CD8-positive, alpha-beta memory T cell (primary cell): ENCODE measurements at places on chromosomes 5 and 9. TPM values are rescaled to one million over a fixed set of nuclear protein-coding genes. Genes with fewer than 3 reads are reported as not detected.

The COL15A1 gene
- not detected for total RNA-seq

GRCh38 chr9:104808035-104808614, 44.2 kb downstream of the NIPSNAP3B start:
- DNase-seq: no peak

The SLU7 gene
- total RNA-seq: 55.7 TPM

The BARX1 gene
- total RNA-seq: not detected

The NXNL2 gene
- not detected for total RNA-seq

- DNase-seq: no peak
Measured at GRCh38 chr9:79880626-79881025, 308.9 kb downstream of the TLE4 start.

- DNase-seq: no peak
Measured at GRCh38 chr9:26773056-26773455, 119.5 kb downstream of the CAAP1 start.

The RBM27 gene
- 31.9 TPM for total RNA-seq

GRCh38 chr9:127783111-127784008, 2.5 kb upstream of the CDK9 start:
- peak; percentile 79 for DNase-seq

DNA sequence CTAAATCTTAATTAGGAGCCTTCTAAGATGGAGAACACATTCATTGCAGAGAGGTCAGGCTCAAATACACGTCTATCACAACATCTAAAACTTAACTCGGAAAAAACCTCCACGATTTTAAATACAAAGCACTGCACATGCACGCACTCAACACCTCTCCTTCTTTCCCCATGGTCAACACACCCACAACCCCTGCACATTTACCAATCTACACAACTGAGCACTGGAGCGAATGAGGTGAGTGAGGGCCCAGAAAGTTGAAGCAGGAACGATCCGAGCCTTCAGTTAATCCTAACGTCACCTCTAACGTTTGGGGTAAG, 278 bp upstream of the NIPSNAP3A start:
- DNase-seq: no peak

DNA sequence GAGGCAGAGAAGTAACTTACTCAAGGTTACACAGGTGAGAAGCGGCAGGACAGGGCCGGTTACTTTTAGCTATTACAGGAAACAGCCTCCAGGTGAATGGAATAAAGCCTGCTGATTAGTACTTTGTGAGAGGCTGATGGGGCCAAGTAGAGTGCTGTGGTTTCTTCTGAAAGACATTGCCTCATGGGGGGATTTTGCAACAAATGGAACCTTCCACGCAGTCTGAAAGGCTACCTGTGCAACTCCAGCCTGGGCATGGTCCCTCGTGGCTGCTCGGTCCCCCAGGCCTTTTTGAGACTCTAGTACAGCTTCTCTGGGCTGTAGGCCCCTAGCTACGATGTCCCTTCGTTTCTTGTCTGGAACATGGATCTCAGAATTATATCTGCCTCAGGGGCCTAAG, 2.0 kb downstream of the TMEM268 start:
- DNase-seq: no peak

GRCh38 chr5:54883374-54884194, 101.8 kb downstream of the ESM1 start:
- DNase-seq: no peak

DNA sequence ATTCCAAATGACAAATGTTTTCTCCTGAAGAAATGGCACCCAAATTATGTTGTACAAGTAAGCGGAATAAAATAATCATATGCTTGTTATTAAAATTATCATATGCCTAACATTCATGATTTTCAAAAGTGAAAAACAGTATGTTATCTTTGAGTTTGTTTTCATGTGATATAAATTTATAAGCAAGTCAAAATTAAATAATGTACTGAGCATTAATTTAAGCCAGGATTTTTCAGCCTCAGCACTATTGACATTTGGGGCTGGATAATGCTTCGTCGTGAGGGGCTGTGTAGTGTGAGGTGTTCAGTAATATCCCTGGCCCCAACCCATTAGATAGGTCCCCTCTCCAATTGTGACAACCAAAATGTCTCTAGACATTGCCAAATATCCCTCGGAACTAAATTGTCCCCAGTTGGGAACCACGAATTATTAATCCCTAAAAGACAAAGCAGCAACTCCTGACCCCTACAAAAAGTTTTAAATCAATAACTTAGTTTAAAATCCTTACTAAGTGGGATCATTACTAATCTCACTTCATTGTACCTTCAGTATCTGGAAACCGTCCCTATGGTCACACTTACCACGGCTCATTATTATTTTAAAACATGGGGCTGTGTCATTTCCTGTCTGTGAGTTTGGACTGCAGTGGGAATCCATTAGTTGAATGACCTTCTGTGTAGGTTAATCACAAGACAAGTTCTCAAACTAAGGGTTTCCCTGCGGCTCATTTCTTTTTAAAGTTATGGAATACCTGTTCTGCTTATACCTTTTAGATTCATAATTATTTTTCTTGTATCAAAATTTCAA, 1.3 kb upstream of the NNT start:
- DNase-seq: no peak

DNA sequence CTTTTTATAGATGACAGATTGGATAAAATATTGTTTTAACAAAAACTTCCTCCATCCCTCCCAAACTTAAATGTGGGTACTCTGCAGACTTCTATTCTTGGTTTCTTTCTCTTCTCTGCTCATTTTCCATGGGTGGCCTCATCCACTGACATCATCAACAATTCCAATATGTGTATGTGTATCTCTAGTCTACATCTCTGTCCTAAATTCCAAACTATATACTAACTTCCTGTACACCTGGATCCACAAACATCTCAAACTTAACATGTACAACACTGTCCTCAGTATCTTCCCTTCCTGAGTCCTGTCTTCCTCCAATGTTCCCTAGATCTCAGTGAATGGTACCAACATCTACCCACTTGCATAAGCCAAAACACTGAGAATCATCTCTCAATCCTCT, 28.5 kb upstream of the CDK5RAP2 start:
- DNase-seq: no peak

- no peak for DNase-seq
Measured at GRCh38 chr9:3479514-3480352, 46.1 kb downstream of the RFX3 start.

The OCLN gene
- 0.68 TPM for total RNA-seq

- DNase-seq: no peak
Measured at GRCh38 chr5:128466554-128466953, 71.5 kb downstream of the FBN2 start.

DNA sequence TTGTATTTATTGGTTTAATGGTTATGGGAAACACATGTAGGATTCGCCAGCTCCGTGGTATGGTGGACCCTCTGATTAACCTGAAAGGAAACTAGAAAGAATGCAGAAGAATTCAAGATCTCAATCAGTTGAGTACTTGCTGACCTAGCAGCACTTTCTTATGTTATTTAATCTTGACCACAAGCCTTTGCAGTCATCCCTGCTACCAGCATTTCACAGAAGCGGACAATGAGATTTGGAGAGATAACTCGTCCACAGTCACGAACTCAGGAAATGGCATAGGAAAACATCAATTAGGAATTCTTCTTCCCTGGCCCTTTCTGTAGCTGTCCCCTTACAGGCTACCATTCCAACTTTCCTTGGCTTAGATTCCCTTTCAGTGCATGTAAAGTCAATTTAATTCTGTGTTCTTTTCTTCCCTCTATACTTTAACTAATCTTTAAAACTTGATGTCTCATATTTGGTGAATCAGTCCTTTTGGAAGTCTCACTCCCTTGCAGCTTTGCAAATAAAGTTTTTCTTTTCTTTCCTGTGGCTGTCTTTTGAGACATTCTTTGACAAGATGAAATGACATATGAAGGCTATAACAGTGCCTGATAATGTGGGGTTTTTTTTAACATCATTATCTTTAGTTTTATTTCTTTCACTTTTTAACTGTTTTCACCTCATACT, 1.3 kb upstream of the SLC44A1 start:
- DNase-seq: no peak

GRCh38 chr5:61620699-61621182, 288.7 kb downstream of the ZSWIM6 start:
- DNase-seq: no peak

The PTCH1 gene
- 7.1 TPM for total RNA-seq

GRCh38 chr9:136169495-136169894, 35.4 kb downstream of the LHX3 start:
- DNase-seq: no peak

DNA sequence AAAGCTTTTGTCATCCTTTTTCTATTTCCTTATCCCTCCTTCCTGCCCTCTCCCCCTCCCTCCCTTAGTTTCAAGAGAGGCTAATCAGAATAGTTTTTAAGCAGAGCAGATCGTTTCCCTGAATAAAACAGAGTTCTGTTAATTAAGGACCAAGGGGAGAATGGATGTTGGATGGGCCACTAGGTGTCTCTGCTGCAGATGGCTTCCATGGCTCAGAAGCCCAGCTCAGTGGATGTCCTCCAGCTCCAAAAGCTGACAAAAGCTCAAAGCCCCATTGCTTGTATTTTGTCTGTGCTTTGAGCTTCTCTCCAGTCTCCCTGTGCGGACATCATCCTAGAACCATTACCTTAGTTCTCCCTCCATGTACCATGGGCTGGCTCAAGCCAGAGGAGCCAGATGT, 21.0 kb upstream of the NPR3 start:
- no peak for DNase-seq

DNA sequence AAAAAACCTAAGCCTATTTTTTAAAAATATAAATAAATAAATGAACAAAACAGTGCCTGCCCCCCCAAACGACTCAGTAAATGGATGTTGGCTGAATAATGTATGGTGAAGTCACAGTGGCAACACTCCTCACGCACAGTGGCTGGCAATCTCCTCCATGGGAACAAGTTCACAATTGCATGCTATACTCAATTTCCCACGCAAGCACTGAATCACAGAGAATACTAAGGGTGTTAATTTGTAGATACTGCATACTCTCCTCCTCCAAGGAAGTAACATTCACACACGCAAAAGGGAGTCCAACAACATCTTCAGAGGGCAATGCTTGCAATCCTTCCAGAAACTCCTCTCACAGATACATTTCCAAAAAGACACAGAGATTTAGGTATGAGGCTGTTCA, 47.5 kb downstream of the SERINC5 start:
- no peak for DNase-seq

The OTP gene
- not detected for total RNA-seq

DNA sequence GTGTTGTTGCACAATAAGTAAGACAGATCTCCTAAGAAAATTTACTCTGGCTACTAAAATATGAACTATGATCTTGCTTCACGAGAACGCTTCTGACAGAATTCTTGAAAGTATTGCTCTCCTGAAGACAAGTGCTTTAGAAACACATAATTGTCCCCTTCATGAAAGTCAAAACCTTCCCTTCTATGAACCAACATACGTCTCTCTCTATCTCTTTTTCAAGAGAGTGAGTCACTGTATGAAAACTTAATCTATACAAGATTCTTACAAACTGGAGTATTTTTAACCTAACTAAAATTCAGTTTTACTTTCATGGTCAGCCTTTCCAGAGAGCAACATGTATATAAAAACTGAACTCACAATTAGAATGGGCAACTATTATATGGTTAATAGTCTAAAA, 688.0 kb upstream of the CTNND2 start:
- no peak for DNase-seq

- DNase-seq: no peak
Measured at GRCh38 chr9:20199111-20199510, 410.3 kb upstream of the SLC24A2 start.

- no peak for DNase-seq
Measured at GRCh38 chr5:60710362-60710761, 10.4 kb upstream of the DEPDC1B start.

The ACTBL2 gene
- not detected for total RNA-seq

GRCh38 chr5:122532035-122532434, 220.0 kb downstream of the SNCAIP start:
- no peak for DNase-seq

DNA sequence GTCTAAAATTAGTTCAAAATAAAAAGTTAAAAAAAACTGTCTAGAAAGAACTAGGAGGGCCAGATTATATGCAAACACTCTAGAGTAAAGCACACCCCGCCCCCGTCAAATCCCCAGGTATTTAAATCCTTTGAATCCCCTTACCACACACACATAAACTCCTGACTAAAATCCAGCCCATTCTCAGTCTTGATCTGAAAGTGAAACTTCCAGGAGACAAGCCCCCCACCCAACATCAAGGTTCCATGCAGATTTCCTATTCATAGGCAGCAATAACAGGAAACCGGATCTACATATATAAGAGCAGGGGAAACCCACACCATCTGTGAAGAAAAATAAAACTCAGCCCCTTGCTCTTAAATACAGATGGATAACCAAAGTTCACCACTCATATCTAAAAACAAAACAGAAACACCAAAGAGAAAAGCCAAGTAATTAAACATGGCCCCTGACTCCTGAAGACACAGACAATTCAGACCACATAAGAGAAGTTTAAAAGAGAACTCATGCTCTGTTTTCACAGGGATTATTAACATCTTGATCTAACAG, 42.3 kb downstream of the MARCHF3 start:
- DNase-seq: peak; percentile 60

The KCNN2 gene
- total RNA-seq: not detected

- DNase-seq: no peak
Measured at GRCh38 chr5:176900780-176901204, 1.6 kb upstream of the HK3 start.

GRCh38 chr9:94017939-94018531, 62.9 kb upstream of the BARX1 start:
- no peak for DNase-seq

- DNase-seq: no peak
Measured at GRCh38 chr5:131423056-131423455, 159.2 kb downstream of the CDC42SE2 start.

DNA sequence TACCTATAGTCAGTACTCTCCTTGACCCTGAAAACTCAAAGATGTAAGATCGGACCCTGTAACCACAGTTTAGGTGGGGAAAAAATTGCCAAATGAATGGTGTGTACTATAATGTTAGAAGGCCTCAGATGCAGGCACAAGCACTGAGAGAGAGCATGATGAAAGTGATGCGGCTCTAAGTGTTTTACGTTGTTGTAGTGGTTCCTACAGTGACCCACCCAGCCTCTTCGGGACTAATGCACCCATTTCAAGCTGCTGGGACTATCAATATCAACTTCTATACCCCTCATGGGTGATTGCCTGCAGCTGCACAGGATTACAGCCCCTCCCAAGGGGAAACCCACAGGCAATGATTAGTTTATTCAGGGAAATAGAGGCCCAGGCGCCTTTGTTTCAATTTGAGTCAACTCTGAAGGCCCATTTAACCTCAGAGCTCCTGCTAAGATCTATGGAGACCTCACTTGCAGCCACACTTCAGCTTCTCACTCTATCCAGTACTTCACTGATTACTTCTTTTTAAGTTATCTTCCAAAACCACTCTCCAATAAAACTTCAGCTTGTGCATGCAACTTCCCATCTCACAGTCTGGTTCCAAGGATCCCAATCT, 340.7 kb downstream of the NR2F1-AS1 start:
- DNase-seq: no peak

The CRAT gene
- total RNA-seq: 9.8 TPM

GRCh38 chr5:41337216-41337615, 123.9 kb upstream of the C6 start:
- DNase-seq: no peak

- DNase-seq: peak; percentile 21
Measured at GRCh38 chr5:73448463-73449136, at the start of gene FOXD1. Gene FOXD1 (minus strand): TSS chr5:73448777. CDS start chr5:73448362, 415 bp downstream.

The TNFSF8 gene
- 72.6 TPM for total RNA-seq

The STPG3 gene
- total RNA-seq: 0.27 TPM
